ENCODE measurements at places on chromosomes 3 and 15.
A peak's percentile ranks its signal among the peaks of the same experiment; 100 is the strongest.

- no peak overlapping the region for H3K4me3 ChIP-seq
- no peak for DNase-seq
Observed at GRCh38 chr3:64155328-64155727, 69.9 kb downstream of the PRICKLE2 start.

GRCh38 chr3:48552111-48552951 lies 4.3 kb downstream of the PFKFB4 start:
- H3K4me3 ChIP-seq: no peak overlapping the region
- no peak overlapping the region for H3K27ac ChIP-seq
- H3K27me3 ChIP-seq: no peaks in the 10 kb centered on the region
- peaks cover 16% of the 10 kb centered on the region for H3K36me3 ChIP-seq

GRCh38 chr3:128515967-128516366 lies 23.0 kb upstream of the GATA2 start:
- H3K27me3 ChIP-seq: no peaks in the 10 kb centered on the region
- H3K4me1 ChIP-seq: no peaks in the 10 kb centered on the region
- no peak overlapping the region for H3K4me3 ChIP-seq

DNA sequence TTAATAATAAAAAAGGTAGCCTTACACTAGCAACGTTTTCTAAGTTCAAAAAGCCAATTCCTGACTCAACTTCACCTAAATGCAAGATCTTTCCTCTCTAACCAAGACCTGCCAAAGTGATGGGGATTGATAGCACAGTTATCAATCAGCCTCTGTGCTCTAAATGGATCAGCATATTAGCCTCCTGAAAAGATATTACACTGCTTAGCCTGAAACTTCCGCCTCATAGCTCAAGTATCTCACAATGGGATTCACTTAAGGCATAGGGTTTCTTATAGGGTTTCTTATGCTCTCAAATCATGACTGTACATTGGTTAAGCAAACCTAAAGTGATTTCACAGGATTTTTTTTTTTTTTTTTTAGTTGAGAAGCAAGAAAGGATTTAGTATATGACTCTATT lies 436 bp upstream of the SLC9A9 start:
- H3K36me3 ChIP-seq: no peaks in the 10 kb centered on the region
- H3K4me3 ChIP-seq: peak overlapping the region; percentile 70
- H3K4me1 ChIP-seq: peaks cover 19% of the 10 kb centered on the region
- peak; percentile 42 for DNase-seq

DNA sequence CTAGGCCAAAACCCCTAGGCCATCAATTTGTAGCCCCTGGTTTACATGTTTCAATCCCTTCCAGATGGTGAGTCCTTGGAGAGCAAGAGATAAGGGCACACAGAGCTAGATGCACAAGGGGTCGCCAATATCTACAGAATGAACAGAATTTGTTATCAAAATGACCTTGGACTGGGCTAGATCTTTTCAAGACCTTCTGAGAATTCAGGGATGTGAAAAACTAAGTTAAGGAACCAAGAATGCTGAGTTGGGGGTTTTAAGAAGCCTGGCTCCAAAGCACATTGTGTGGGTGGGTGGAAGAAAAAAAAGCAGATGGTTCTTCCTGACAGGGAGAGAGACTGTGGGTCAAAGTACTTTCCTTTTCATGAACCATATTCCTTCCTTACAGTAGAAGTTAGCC lies 10.2 kb downstream of the CDCP1 start:
- H3K36me3 ChIP-seq: no peaks in the 10 kb centered on the region
- H3K4me1 ChIP-seq: peaks cover 10% of the 10 kb centered on the region
- no peak overlapping the region for H3K4me3 ChIP-seq

DNA sequence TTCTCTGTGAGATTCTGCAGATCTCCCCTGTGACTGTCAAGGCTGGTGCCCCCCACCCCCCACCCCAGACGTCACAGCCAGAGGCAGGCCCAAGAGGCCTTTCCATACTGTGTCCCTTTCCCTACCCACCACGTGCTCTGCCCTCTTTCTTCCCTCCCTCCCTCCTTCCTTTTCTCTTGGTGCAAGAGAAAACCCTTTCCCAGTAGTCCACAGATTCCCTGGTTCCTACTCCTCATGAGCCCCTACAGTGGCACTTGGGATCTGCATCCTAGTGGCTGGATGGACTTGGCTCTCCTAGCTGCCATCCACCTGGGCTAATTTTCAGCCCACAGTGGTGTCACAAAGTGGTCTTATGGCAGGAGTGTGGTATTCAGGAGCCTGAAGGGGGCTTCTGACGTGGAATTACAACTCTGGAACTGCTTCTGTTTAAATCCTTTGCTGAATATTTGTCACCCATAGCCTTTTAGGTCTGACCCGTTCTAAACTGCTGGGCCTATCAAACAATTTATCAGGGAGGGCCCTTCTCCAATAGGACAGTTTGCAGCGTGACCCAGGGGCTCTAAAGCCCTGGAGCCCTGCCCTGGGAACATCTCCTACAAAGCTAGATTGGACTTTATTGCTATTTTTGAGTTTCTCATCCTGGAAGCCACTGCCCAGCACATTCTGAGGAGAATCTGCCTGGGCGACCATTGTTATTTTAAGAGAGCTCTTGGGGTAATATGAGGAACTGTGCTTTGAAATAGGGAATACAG lies 35.3 kb downstream of the KLF13 start:
- peak overlapping the region; percentile 93 for H3K27ac ChIP-seq
- peak overlapping the region; percentile 39 for H3K4me3 ChIP-seq
- DNase-seq: no peak
- H3K27me3 ChIP-seq: no peaks in the 10 kb centered on the region
- H3K36me3 ChIP-seq: no peaks in the 10 kb centered on the region
- peaks cover 94% of the 10 kb centered on the region for H3K4me1 ChIP-seq

DNA sequence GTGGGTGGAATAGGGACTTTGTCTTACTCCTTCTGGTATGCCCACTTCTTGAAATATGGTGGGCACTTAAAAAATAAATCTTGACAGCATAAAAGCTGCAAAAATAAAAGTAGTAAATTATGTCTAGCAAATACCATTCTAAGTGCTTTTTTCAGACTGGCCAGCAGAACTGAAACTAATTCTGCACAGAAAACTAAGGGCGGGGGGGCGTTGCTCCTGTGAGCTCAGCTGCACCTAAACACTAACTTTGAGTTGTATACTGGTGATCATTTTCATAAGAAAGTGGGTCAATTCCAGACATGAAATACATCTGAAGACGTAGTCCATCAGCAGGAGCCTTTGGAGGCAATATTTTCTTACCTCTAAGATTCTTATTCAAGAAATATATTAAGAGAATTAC lies 114.8 kb downstream of the WDR76 start:
- H3K27me3 ChIP-seq: no peaks in the 10 kb centered on the region
- H3K36me3 ChIP-seq: no peaks in the 10 kb centered on the region
- peak; percentile 79 for DNase-seq
- H3K4me1 ChIP-seq: peaks cover 46% of the 10 kb centered on the region
- H3K4me3 ChIP-seq: peak overlapping the region; percentile 1

- H3K27me3 ChIP-seq: no peaks in the 10 kb centered on the region
- H3K27ac ChIP-seq: no peak overlapping the region
- H3K4me3 ChIP-seq: no peak overlapping the region
- no peak for DNase-seq
Observed at GRCh38 chr3:34851137-34851536, 788.2 kb upstream of the ARPP21 start.

DNA sequence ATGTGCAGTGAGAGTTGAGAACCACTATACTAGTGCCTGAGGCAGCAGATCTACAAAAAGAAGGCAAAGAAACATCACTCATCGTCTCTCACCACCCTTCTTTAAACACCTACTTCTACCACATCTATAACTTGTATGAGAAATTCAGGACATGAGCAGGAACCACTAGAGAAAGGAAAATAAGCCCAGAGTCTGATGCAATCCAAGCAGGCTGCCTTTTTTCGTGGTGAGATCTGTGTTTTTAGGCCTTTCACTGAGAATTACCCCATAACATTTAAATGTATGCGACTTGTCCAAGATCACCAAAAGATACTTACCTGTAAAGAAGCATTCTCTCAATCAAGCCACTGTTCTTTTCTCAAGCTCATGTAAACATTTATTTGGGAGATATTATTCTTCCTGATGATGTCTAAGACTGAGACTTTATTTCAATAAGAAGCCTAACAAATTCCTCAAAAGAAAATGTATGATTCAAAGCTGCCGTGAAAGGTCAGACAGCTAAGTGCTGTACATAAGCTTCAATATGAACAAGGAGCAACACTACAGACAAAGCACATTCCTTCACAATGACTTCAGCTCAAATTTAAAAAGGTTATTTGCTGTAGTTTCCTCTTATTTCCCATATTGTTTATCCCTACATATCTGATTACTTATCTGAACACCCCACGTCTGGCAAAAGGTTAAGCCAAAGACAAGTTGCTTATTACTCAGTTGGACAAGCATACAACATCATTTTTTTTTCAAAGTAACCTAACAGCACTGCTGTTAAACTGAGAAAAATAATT lies 16.5 kb downstream of the SPICE1 start:
- peaks cover 9% of the 10 kb centered on the region for H3K4me1 ChIP-seq
- peaks cover 41% of the 10 kb centered on the region for H3K36me3 ChIP-seq
- H3K4me3 ChIP-seq: no peak overlapping the region
- DNase-seq: no peak
- no peak overlapping the region for H3K27ac ChIP-seq

DNA sequence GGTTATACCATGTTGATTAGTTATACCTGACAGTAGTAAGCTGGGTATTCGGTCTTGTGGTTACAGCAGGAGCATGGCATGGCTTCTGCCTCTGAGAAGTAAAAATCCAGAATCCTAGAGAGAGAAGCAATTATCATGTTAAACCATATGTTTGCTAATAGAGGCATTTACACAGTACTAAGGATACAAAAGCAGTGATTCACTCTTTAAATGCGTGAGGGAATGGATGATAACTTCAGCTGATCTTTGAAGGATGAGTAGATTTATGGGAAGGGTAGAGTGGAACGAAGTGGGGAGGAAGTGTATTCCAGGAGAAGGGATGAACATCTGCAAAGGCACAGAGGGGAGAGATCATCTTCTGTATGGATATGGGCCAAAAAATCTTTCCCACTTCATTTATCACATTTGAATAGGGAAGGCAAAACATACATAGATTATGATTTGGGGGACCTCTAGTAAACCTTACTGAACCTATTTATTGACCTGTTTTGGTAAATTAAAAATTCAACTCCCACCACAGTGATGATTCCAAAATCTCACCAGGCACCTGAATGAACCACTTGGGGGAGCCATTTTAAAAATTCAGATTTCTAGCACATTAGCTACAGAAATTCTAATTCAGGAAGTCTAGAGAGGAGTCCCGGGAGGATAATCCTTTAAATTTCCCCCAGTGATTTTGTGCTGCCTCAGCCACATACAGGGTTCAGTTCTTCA lies 35.1 kb downstream of the IGSF10 start:
- H3K36me3 ChIP-seq: no peaks in the 10 kb centered on the region
- H3K27me3 ChIP-seq: no peaks in the 10 kb centered on the region
- H3K4me3 ChIP-seq: no peak overlapping the region
- peaks cover 87% of the 10 kb centered on the region for H3K4me1 ChIP-seq
- peak overlapping the region; percentile 93 for H3K27ac ChIP-seq

- no peak overlapping the region for H3K4me3 ChIP-seq
- H3K27me3 ChIP-seq: no peaks in the 10 kb centered on the region
- no peaks in the 10 kb centered on the region for H3K36me3 ChIP-seq
- H3K4me1 ChIP-seq: peaks cover 86% of the 10 kb centered on the region
Observed at GRCh38 chr3:66443118-66443803, 57.6 kb downstream of the LRIG1 start.

DNA sequence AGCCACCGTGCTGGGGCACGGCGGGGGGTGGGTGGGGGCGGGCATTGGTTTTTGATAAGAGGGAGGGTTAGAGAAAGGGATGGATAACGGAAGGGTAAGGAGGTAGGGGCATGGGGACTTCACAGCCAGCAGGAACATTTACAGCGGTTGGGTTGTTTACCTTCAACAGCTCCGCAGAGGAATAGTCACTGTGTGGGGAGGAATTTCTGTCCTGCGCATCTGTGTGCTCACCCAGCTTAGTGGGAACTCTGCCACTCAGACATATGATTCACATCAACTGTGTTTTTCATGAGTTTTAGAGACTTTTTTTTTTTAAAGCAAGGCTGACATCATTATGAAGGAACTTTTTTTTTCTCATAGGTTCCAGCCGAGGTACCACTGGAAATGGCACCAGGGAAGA lies 19.6 kb downstream of the CHRD start:
- H3K4me3 ChIP-seq: no peak overlapping the region
- H3K27ac ChIP-seq: no peak overlapping the region
- H3K36me3 ChIP-seq: no peaks in the 10 kb centered on the region
- H3K27me3 ChIP-seq: 0 out of 2 replicates have a peak, but pooled peaks cover 2% of the 10 kb centered on the region
- DNase-seq: no peak

DNA sequence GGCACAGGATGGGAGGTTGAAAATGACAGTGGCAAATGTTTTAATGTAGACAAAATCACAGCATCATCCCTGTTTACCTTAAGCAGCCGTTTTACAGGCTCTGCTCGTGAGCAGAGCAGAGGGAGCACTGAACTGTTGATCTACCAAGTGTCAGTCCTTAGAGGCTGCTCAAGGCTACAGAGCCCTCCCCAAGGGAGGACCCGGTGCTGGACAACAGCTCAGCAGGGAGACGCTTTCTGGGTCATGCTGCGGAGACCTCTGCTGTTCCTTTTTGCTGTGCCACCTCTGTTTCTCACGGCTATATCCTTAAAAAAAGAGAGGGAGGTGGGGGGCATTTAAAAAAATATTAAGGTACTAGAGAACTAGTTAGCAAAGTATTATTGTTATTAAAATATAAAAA lies 400.2 kb downstream of the GABRB3 start:
- no peak overlapping the region for H3K4me3 ChIP-seq
- H3K4me1 ChIP-seq: no peaks in the 10 kb centered on the region
- no peak for DNase-seq
- H3K27ac ChIP-seq: no peak overlapping the region

DNA sequence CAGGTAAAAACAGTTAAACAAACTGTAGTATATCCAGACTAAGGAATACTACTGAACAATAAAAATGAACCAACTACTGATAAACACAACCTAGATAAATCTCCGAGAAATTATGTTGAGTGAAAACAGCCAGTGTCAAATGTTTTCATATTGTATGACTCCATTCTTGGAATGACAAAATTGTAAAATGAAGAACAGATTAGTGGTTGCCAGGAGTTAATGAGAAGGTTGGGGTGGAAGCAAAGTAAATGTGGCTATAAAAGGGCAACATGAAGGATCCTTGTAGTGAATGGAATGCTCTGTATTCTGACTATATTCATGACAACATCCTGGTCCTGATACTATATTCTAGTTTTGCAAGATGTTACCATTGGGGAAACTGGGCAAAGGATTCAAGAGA lies 27.5 kb upstream of the ACKR4 start:
- no peaks in the 10 kb centered on the region for H3K36me3 ChIP-seq
- no peaks in the 10 kb centered on the region for H3K27me3 ChIP-seq
- no peak overlapping the region for H3K27ac ChIP-seq
- H3K4me1 ChIP-seq: peaks cover under 1% of the 10 kb centered on the region
- no peak for DNase-seq

Data from Karpas-422 (cell line).